ENCODE measurements at places on chromosomes 1 and 21.

DNA sequence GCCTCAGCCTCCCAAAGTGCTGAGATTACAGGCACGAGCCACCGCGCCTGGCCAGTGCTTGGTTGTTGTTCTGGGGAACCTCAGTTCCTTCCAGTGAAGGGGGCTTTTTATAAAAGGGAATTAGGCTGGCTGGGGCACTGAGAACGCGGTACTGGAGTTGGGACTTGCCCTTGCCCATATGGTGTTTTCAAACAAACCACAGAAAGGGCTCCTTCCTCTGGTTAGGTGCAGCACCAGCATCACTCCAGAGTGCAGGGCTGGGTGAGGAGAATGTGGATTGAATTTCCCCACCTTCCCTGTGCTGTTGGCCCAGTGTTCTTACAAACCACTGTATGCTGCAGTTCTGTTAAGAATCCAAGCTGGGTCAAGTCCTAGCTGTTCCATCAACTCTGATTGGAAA, 5.3 kb downstream of the MAN1C1 start:
- no peak for DNase-seq

- DNase-seq: no peak
Measured at GRCh38 chr1:6930732-6931300, 145.6 kb downstream of the CAMTA1 start.

- DNase-seq: peak; percentile 6
Measured at GRCh38 chr1:75615613-75616435, 4.9 kb upstream of the SLC44A5 start.

GRCh38 chr1:232267092-232267836, 362.7 kb downstream of the SIPA1L2 start:
- no peak for DNase-seq

DNA sequence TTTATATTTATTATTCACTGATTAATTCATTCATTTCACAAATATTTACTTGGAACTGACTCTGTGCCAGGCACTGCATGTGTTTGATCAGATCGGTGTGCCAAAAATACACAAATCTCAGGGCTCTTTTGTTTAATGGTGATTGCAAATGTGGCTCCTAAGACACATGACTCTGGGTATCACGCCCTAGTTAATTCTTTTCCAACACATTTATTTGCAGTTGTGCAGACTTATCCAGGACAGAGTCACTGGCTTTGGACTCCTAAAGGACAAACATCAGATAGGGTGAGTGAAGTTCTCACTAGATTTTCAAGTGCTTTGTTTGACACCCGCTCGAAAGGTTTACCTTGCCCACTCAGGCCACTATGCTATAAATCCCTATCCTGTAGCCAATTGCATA, 335.5 kb downstream of the BARHL2 start:
- no peak for DNase-seq

GRCh38 chr1:221718381-221719277, 23.3 kb downstream of the DUSP10 start:
- no peak for DNase-seq

GRCh38 chr1:78606274-78606673, 14.0 kb upstream of the IFI44L start:
- DNase-seq: no peak

DNA sequence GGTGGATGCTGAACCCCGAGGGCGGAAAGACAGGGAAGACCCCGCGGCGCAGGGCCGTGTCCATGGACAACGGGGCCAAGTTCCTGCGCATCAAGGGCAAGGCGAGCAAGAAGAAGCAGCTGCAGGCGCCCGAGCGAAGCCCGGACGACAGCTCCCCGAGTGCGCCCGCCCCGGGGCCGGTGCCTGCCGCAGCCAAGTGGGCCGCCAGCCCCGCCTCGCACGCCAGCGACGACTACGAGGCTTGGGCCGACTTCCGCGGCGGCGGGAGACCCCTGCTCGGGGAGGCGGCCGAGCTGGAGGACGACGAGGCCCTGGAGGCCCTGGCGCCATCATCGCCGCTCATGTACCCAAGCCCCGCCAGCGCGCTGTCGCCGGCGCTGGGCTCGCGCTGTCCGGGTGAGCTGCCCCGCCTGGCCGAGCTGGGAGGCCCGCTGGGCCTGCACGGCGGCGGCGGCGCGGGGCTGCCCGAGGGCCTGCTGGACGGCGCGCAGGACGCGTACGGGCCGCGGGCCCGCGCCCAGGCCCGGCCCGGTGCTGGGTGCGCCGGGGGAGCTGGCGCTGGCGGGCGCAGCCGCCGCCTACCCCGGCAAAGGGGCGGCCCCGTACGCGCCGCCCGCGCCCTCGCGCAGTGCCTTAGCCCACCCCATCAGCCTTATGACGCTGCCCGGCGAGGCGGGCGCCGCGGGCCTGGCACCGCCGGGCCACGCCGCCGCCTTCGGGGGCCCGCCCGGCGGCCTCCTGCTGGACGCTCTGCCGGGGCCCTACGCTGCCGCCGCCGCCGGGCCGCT, 20.7 kb downstream of the FOXO6 start:
- peak; percentile 44 for DNase-seq

DNA sequence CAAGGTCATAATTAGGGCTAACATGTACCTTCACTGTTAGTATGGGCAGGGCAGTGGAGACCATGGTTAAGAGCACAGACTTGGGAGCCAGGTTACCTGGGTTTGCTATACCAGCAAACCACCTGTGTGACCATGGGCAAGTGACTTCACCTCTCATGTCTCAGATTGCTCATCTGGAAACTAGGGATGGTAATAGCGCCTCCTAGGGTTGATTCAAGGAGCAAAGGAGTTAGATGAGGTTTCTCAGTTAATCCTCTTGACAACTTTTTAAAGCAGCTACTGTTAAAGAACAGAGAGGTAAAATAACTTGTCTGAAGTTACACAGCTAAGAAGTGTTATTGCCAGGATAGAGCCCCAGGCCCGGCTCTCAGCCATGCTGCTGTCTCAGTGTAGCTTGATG, 790 bp upstream of the MATN1 start:
- DNase-seq: no peak

GRCh38 chr1:8155528-8156186, 129.5 kb upstream of the ERRFI1 start:
- no peak for DNase-seq

- no peak for DNase-seq
Measured at GRCh38 chr1:94734963-94735901, 84.9 kb upstream of the SLC44A3 start.

GRCh38 chr1:166685200-166685599, 154.1 kb upstream of the POGK start:
- DNase-seq: no peak

GRCh38 chr1:195981448-195982139, 626.6 kb downstream of the KCNT2 start:
- DNase-seq: no peak

- DNase-seq: no peak
Measured at GRCh38 chr1:246768403-246769020, 44.3 kb downstream of the SCCPDH start.

DNA sequence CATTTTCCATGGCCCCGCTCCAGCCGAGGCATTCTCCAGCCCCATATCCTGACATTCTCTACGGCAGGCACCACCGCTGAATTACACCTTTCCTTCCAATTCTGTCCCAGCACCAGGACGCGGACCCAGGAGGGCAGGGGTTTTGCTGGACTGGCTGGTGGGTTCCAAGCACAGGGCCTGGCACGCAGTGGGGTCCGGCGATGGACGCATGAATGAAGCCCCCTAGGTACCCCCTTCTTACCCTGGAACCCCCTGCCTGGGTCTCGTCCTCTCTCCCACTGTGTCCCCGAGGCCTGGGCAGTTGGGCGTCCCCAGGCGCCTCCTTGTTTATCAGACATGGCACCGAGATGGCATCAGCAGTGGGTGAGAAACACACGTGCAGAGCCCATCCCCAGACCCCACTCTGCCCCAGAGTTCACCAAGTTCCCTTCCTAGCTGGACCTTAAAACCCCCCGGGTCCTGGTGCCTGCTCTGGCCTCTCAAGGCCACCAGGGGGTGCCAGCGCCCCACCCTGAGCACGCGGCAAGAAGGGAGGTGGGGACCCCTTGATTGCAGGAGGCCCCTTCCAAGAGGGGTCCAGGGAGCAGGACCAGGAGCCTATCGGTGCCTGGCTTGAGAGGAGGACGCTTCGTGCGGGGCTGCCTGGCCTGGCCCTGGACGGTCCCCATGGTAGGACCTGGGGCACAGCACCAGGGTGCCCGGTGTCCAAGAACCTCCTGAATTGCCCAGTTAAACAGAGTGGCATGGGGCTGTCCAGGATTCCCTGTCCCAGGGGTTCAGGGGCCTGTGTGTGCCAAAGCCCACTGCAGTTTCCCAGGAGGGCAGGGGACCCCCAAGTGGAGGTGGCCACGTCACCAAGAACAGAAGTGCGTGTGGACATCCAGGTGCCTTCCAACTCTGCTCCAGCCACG, 46.1 kb downstream of the MEGF6 start:
- DNase-seq: peak; percentile 31

DNA sequence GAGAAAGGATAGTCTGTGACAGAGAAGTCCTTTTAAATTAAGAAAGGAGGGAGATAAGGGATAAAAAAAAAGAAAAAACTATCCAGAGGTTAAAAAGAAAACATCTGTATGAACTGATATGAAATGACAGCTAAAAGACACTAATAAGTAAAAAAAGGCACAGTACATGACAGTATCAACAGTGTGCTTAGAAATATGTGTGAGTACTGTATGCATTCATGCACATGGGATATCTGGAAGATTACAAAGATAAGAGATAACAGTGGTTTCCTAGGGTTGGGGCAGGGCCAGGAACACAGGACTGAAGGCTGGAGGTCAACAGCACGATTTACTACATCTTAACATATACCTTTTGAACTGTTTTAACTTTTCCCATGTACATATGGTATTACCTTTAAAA, 13.3 kb downstream of the PTP4A2 start:
- DNase-seq: no peak

- no peak for DNase-seq
Measured at GRCh38 chr1:32759997-32760623, 57.0 kb downstream of the YARS1 start.

Data from stimulated activated CD4-positive, alpha-beta T cell treated with anti-CD3 and anti-CD28 coated beads, Interleukin-4, amount 100 ng/mL, for 4 hours (primary cell).